ENCODE measurements at places on chromosomes 3 and 15.

GRCh38 chr3:66904336-66904735, 93.8 kb upstream of the KBTBD8 start:
- DNase-seq: no peak

DNA sequence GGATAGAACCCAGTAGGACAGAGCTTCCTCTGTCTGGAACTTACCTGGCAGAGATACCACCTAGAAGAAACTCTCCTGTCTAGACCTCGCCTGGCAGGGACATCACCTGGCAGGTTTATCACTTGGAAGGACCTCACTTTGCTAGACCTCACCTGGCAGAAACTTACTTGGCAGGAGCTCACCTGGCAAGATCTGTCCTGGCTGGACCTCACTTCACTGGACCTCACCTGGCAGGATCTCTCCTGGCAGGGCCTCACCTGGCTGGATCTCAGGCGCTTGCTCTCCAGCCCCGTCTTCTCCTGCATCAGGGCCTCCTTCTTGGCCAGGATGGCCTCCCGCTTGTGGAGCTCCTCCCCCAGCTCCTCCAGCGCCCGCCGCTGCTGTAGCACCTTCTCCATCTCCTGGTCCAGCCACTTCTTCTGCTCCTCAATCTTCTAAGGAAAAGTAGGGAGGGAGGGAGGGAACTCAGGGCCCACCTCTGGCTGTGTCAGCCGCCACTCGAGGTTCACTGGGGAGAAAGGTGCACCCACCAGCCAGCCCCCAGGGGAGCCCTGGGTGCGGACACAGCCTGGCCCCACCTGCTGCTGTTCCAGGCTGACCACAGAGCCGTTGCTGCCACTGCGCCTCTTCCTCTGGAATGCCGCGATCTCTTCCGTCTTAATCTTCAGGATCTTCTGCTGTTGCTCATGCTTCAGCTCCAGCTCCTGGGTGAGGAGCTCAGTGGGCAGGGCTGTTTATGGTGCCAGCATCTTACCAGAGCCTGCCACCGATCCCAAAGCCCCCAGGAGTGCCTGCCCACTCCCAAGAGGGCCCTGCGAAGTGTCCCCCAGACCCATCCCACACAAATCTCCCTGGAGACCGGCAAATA, 22.5 kb downstream of the KIF7 start:
- DNase-seq: no peak

DNA sequence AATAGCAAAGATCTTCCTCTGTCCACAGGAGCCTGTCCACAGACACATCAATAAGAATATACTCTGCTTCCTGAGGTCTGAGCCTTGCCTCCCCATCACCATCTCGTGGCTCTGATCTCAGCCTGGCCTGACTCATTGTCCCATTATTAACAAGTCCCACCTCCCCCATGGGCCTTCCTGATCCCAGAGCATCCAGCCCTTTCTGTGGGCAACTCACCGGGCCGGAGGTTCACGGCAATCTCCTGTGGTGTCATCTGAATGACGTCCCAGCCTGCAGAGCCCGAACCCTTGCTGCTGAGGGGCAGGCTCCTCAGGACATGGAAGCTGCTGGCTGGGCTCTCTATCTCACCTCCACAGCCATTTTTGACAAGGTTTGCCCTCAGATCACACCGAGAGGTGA, 28.1 kb downstream of the ITGB5 start:
- no peak for DNase-seq

DNA sequence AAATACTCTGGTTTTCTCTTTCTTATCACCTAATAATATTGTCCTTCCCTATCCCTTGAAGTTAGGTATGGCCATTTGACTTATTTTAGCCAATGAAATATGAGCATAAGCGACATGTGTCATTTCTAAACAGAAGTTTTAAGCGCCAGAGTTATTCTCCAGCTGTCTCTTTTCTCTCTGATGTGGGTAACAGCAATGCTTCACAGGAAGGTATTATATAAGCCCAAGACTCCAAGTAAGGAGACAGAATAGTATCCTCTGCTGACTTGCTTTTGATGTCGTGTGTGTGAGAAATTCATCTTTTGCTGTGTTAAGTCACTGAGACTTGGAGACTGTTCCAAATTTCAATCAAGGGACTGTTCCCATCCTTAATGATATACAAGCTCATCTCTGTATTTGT, 224.6 kb upstream of the NECTIN3 start:
- no peak for DNase-seq

- DNase-seq: no peak
These were observed 6.1 kb downstream of the ZIC1 start for GRCh38 chr3:147415286-147415685.

DNA sequence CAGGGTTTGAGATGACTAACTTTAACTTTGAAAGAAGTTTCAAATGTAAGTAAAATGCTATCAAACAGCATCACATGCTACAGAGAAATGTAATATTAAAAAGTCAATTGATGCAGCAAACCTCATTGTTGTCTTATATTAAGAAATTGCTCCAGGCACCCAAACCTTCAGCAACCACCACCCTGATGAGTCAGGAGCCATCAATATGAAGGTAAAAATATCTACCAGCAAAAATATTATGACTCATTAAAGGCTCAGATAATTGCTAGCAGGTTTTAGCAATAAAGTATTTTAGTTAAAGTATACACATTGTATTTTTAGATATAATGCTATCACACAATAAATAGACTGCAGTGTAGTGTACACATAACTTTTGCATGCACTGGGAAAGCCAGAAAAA, 746.3 kb downstream of the ZPLD1 start:
- no peak for DNase-seq

- no peak for DNase-seq
These were observed 10.4 kb downstream of the PLA2G4E start for GRCh38 chr15:42010434-42010833.

- DNase-seq: no peak
These were observed 611.2 kb upstream of the CFAP20DC start for GRCh38 chr3:59660852-59661625.

- DNase-seq: no peak
These were observed 92.6 kb downstream of the CHDH start for GRCh38 chr3:53753518-53754183.

- DNase-seq: no peak
These were observed 13.3 kb downstream of the ABHD2 start for GRCh38 chr15:89101302-89102193.

GRCh38 chr3:188416041-188416440, 262.1 kb downstream of the LPP start:
- DNase-seq: no peak

- no peak for DNase-seq
These were observed 6.9 kb downstream of the HEXA start for GRCh38 chr15:72368899-72369298.

GRCh38 chr3:104763007-104763406, 603.7 kb upstream of the ALCAM start:
- no peak for DNase-seq

- DNase-seq: no peak
These were observed 144.1 kb upstream of the ALCAM start for GRCh38 chr3:105222568-105223093.

- DNase-seq: no peak
These were observed 33.4 kb downstream of the LSM3 start for GRCh38 chr3:14212032-14212431.

- DNase-seq: no peak
These were observed 48.1 kb upstream of the SEMA6D start for GRCh38 chr15:47669221-47669620.

GRCh38 chr15:89359471-89360293, 25.1 kb upstream of the POLG start:
- DNase-seq: no peak

DNA sequence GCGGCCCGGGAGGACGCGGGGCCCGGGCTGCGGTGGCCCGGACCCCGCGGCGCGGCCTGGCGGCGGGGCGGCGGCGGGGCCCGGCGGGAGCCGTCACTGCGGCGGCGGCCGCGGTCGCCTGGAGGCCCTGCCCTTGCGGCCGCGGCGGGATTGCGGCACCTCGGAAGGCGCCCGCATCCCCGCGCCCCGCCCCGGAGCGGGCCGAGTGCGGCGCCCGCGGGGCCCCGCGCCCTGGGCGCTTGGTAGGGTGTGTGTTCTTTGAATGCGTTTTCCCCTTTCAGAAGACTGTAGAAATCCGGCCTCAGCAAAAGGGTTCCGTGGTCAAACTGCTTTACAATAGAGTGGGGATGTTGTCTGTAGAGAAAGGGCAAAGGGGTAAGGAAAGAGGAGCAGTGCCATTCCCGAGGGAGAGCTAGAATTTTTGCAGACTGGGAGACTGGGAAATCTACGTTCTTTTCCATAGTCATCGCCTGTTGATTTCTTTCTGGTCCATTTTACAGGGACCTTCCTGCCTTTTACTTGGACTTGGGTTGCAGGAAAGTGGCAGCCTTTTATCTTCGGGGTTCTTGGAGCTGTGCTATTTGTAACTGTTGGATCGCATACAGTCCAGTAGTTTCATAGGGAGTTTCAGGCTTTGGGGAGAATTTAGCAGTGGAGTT, 630 bp downstream of the SNRK start:
- no peak for DNase-seq

GRCh38 chr15:44308889-44309288, 20.4 kb downstream of the GOLM2 start:
- DNase-seq: no peak

DNA sequence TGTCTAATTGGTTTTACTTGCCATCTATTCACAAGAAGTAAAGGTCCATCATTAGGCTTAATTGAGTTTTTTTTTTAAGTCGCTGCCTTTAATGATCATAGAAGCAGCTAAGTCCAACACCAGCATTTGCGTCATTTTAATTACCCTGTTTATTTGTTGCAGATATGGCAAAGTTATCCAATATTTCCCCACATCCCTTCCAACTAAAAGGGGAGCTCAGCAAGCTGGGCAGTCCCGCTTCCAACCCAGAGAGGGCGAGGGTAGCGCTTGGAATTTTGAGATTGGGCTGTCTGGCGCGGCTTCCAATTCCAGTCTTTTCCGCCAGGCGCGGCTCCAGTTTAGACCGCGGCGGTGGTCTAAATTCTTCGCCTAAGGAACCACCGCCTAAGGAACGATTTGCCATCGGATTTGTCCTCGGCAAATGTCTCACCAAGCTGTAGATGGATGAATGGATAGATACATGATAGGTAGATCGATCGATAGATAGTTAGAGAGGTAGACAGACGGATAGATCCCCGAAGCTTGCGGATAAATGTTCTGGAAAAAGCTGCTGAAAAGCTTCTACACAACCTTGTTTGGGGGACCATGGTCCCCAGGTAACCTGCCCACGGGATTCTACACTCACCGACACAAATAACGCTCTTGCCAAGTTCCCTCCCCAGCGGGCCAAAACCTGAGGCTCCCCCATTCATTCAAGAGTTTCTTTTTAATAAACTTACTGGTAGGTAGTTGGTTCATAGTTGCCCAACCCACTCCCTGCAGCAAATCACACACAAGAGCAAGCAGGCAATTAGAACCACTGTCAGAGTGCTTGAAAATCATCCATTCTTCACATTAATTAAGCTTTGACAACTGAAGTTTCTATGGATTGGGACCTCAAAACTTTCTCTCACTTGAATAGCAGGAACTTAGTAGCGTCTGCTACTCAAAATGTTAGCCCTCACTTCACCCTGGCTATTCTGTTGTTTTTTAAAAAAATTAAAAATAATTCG, 49.1 kb downstream of the ZIC4 start:
- DNase-seq: no peak

GRCh38 chr3:12286504-12286903, 2.4 kb upstream of the PPARG start:
- no peak for DNase-seq

GRCh38 chr3:195914648-195915473, 6.5 kb upstream of the TNK2 start:
- DNase-seq: no peak

GRCh38 chr3:126828306-126828705, 124.3 kb downstream of the CHCHD6 start:
- no peak for DNase-seq

DNA sequence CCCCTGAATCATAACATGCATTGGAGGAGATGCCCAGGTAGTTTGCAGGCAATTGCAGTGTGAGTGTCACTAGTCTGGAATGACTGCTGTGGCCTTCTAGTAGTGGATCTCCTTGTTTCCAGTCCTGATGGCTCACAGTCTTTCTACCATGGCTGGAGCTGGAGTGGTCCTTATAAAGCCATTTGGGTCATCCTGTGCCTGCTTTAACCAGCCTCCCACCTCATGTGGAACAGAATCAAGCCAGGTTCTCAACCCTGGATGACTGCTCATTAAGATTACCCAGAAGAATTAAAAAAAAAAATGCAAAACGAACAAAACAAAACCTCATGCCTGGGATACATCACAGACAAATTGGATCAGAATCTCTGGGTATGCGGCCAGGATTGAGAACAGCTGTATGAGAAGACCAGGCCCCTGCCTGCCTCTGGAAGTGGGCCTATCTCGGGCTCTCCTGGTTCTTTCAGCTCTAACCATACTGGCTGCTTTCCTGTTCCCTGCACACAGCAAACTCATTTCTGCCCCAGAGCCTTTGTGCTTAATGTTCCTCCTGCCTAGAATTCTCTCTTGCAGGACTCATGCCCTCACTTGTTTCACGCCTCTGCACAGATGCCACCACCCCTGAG, 96.4 kb downstream of the ITPR1 start:
- no peak for DNase-seq

DNA sequence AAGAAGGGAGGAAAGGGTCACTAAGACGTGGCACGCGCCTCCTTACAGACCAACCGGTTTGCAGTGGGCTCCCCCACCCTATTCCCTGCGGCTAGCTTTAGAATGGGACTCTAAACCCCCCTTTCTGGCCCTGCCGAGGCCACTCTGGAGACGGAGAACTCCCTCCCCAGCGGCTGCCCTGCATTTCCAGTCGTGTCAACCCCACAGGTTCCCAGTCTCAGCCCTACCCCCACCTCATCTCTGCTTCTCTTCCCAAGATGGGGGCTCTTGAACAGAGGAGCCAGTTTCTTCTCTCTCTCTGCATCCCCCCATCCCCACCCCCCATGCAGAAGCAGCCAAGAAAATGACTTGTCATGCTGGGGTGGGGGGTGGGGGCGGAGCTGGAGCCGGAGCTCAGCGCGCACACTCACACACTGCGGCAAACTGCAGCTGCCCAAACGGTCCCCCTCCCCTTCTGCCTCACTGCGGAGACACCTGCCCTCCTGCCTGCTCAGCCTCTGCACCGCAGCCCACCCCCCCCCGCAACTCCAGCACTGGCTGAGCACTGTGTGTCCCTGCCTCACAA, 871 bp downstream of the MAP1A start:
- DNase-seq: no peak

DNA sequence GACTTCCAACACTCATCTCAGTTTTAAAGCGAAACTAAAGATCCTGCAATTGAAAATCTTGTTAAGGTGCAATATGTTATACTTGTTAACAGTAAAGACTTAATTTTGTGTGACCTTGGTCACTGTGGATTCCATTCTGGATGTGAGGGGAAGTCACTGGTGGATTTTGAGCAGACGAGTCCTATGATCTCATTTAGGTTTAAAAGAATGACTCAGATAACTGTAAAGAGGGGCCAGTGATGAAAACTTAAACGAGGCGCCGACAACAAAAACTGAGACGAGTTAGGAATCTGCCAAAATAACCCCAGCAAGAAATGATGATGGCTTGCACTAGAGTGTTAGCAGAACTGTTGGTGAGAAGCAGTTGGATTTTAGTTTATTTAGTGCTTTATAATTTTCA, 56.5 kb downstream of the LRRC28 start:
- no peak for DNase-seq

Measured in cortex of kidney (tissue), 1 donor.